ENCODE measurements at places on chromosomes 12 and 14.

- no peak for DNase-seq
Measured at GRCh38 chr12:50276912-50277671, 6.2 kb downstream of the LIMA1 start.

DNA sequence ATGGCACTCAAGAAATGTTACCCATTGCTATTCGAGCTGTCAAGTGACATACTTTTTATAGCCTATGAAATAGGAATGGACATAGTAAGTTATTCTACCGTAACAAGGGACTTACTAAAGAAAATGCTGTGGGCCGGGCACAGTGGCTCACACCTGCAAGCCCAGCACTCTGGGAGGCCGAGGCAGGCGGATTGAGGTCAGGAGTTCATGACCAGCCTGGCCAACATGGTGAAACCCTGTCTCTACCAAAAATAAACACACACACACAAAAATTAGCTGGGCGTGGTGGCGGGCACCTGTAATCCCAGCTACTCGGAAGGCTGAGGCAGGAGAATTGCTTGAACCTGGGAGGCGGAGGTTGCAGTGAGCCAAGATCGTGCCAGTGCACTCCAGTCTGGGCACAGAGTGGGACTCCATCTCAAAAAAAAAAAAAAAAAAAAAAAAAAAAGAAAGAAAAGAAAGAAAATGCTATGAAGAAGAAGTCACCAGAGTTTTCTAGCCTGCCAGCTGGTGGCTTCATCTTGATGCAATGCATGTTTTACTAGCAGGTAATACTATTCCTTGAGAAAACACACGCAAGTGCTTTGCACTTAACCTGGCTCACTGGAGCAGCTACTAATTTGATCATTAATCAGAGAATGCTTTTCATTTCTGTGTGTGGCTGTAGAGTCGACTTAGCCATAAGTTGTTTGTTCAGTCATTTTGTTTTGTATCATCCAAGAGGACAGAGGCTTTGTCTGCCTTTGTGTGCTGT, 166.7 kb upstream of the MYL2 start:
- no peak for DNase-seq

GRCh38 chr14:30994681-30995620, 30.5 kb upstream of the AP4S1 start:
- DNase-seq = no peak

DNA sequence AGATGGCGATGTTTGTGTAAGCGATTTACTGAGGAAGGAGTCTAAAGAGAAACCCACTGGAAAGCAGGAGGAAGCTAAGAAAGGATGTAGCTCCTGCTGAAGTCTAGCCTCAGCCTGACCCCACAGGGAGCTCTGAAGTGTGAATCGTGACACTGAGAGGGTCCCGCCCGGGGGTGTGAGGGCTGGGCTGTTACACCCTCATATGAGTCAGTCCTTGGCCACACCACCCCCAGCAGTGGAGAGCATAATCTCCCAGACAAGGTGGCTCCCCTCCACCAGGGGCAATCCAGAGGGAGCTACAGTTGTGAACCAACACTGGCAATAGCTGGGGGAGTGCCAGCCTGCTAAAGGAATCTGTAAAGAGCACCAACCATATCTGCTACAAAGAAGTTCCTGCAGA, 31.5 kb downstream of the SVOP start:
- no peak for DNase-seq

DNA sequence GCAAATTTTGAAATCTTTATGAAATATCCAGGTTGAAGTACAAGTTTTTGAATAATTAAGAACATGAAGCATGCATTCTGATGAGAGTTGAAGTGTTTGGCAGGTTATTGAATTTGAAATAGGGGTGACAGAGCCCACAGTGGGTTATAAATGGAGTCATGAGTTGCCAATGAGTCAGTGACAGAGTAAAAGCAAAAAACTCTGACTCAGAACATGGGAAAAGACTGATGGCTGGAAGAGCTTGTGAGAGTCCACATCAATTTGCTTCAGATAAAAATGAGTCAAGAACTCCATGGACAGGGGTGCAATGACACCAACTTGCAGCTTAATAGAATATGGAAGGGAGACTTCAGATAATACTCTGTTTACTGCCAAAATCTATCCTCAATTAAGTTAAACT, 105.3 kb downstream of the SLC6A15 start:
- DNase-seq = no peak

DNA sequence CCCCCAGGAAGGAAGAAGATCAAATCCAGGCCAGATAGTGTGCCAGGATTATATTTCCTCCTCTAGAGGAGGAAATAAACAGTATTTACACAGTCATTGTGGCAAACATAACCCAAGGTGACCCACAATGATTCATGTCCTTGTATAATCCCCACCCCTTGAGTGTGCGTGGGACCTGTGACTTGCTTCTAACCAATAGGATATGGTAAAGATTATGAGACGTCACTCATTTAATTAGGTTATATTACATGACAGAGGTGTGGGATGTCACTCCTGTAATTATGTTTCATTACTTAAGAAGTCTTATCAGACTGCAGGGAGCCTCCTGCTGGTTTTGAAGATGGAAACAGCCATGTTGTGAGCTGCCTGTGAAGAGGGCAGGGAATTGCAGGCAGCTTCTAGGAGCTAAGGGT, 12.2 kb upstream of the CATSPERB start:
- DNase-seq = no peak

DNA sequence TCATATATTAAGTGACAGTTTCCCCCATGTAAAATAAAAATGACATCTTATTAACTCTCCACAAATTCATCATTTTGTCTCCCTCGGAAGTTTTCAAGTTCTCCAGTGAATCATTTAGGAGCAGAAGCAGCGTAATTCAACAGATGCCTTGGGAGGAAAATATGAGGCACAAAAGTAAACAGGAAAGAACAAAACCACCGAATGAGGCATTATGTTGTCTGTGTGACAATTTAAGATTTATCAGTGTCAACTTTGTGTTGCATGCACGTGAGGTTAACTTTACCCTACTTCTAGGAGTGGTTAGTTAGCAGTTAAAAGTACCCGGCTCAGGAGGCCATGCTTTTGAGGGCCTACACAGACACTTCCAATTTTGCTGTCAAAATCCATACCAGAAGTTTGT, 258.6 kb downstream of the IPO8 start:
- DNase-seq = no peak

DNA sequence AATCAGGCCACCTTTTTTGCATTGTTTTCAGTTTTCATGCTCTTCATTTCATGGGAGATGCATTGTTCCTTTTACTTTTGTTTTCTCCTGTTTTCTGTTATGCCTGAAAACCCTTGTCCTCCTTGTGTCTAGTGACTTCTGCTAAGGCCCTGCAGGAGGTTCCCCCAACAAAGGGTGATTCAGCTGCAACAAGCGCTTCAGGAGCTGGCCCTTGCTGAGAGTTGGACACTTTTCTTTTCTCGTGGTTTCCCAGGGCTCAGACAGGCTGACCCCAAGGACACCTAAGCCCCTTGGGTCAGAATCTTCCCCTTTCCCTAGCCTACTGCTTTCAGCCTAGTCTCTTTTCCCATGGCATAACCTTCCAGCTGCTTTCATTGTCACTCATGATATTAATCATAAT, 98.9 kb downstream of the PLXNC1 start:
- DNase-seq = no peak

- DNase-seq = no peak
Measured at GRCh38 chr12:105944628-105945027, 194.1 kb downstream of the NUAK1 start.

- DNase-seq = no peak
Measured at GRCh38 chr14:96625426-96625985, 123.3 kb downstream of the PAPOLA start.

DNA sequence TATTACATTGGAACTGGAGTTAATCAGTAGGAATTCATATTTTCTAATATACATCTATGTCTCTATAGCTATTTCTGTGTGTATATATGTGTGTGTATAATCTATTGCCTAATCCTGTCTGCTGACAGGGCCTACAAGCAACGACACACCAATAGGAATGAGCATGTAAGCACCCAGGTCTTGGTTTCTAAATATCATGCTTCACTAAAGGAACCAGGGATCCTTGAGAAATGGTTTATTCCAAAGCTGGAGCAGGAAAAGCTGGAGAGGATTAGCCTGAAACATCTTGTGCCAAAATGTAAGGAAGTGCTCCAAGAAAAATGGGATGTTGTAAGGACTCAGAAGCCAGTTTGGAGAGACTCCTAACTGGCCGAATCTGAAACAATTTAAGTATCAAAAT, 29.3 kb upstream of the LGALS3 start:
- no peak for DNase-seq

DNA sequence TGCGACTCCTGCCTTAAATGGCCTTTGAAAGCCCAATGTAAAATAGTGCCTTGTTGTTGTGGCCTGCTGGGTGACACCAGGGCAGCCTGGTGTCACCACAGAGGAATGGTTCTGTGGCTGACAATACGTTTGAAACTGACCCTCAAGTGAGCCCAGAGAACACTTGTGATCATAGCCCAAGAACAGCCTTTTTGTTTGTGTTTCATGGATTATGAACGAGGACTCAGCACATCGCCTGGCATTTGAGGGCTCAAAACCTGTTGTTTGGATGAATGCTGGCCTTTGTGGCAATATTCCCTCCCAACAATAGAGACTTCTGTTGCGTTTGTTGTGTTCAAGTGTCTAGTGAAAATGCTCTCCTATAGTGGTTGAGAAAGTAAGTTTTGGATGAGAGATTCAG, 48.5 kb downstream of the TSPAN9 start:
- no peak for DNase-seq

GRCh38 chr12:12446786-12447185, 89.9 kb downstream of the BORCS5 start:
- DNase-seq = no peak

GRCh38 chr14:54975856-54976255, 51.0 kb downstream of the WDHD1 start:
- DNase-seq = no peak

DNA sequence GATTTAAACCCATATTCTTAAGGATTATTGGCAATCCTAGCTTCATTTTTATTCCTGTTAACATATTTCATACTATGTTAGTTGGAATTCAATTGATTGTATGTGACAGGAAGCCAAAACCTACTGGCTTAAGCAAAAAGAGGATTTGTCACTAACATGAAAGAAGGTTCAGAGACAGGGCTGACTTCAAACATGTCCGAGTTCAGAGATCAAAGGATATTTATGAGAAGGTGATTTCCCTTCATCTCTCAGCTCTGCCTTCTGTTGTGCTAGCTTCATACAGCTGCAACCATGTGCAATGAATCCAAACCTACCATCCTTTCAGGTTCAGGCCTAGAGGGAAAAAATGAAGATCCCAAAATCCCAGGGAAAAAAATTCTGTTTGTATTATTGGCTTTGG, 349.7 kb downstream of the ATP23 start:
- no peak for DNase-seq

DNA sequence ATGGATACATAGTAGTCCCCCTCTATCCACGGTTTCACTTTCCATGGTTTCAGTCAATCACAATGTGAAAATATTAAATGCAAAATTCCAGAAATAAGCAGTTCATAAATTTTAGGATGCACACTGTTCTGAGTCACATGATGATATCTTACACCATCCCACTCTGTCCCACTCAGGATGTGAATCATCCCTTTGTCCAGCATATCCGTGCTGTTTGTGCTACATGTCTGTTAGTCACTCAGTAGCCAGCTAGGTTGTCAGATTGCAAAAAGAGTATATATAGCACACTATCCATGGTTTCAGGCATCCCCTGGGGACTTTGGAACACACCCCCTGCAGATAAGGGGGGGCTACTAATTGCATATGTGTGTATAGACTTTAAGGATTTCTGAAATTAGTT, 8.1 kb upstream of the NAA30 start:
- no peak for DNase-seq

DNA sequence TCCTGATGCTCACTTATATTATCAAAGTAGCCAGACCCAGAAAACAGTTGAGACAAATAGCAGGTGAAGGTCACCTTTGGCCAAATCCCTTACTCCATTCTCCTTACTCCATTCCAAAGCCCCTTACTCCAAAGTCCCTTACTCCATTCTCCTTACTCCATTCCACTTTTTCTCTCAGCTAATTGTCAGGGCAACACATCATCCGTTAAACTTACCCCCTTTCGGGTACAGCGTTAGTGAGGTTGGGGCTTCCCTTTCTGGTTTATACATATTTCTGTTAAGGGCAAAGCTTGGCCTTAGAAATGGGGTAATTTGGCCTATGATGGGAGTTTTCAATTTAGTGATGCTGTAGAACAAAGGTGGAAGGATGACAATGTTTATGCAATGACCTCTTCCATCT, 111.8 kb upstream of the CCND2 start:
- no peak for DNase-seq

DNA sequence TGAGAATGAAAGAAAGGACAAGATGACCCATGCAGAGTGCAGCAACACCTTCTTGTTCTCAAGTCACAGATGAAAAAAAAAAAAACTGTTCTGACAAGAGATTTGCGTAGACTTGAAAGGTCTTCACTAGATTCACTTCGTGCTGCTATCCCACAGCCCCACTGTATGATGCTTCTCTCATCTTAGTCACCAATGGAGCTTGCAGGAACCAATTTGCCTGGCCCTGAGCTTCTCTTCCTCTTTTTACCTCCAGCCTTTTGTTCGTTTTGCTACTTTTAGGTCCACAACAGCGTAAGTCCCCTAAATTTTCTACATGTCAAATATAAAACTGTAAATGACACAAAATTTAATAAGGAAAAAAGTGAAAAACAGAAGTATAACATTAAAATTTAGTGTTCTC, 107.9 kb upstream of the NAP1L1 start:
- no peak for DNase-seq

Data from activated CD4-positive, alpha-beta T cell treated with anti-CD3 and anti-CD28 coated beads, Interleukin-2, amount 50 U/mL, for 4 hours (primary cell).